ENCODE measurements at places on chromosomes 6 and 20.

DNA sequence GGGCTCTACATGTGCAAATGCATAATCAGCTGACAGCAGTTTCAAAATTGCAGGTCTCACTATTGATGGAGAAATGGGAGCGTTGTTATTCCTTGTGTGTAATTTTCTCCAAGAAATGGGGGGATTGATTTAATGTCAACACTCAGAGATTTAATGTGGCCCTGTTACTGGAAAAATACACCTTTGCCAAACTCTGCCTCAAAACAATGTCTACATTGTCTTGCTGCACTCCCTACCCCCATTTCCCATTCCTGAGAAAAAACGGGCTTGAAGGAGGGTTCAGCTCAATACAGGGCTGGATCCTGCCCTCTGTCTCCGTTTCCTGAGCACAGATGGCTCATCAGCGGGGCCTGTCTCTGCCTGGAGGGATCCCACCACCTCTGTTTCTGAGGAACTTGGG, 18.4 kb downstream of the EDN3 start:
- DNase-seq: no peak

DNA sequence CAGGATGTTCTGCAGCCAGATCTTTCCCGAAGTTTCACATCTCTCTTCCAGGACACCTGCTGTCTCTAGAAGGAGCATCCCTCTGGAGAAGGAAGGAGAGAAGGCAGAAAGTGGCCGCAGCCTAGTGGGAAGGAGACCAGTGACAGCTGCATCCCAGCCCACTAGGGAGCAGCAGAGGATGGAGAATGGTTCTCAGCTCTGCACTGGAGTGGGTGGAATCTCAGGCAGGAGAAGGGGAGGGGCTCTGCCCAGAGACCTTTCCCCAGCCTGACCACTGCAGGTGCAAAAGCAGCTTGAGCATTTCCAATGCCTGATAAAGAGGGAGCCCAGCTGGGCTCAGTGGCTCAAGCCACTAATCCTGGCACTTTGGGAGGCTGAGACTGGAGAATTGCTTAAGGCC, 32.3 kb downstream of the NCR2 start:
- DNase-seq: peak; percentile 17

GRCh38 chr20:63736893-63737694, 630 bp downstream of the LIME1 start:
- no peak for DNase-seq

GRCh38 chr6:111121789-111122350, 34.6 kb downstream of the SLC16A10 start:
- DNase-seq: no peak

GRCh38 chr6:131917763-131918649, 33.2 kb downstream of the CCN2 start:
- no peak for DNase-seq

- no peak for DNase-seq
Measured at GRCh38 chr6:17047889-17048288, 54.0 kb upstream of the STMND1 start.

DNA sequence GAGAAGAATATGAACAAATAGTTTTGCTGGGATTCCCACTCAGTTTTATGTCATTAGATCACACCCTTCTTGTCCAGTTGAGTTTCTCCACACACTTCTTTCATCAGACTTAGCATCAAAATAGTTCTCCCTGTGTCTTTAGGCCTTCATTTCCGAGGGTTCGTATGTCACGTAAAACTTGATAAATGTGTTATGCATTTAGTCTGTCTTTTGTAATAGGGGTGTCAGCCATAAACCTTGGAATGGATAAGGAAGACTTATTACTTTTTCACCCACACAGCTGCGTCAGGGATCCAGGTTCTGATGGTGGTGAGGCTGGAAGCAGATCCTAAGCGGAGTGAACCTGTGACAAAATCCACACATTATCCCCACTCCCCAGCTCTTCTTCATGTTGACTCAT, 246.8 kb downstream of the CD83 start:
- DNase-seq: no peak

- peak; percentile 38 for DNase-seq
Measured at GRCh38 chr6:163536770-163537169, 122.3 kb downstream of the QKI start.

GRCh38 chr6:42598300-42598699, 34.5 kb downstream of the UBR2 start:
- DNase-seq: no peak

GRCh38 chr6:145891565-145891964, 72.6 kb downstream of the SHPRH start:
- DNase-seq: peak; percentile 19

DNA sequence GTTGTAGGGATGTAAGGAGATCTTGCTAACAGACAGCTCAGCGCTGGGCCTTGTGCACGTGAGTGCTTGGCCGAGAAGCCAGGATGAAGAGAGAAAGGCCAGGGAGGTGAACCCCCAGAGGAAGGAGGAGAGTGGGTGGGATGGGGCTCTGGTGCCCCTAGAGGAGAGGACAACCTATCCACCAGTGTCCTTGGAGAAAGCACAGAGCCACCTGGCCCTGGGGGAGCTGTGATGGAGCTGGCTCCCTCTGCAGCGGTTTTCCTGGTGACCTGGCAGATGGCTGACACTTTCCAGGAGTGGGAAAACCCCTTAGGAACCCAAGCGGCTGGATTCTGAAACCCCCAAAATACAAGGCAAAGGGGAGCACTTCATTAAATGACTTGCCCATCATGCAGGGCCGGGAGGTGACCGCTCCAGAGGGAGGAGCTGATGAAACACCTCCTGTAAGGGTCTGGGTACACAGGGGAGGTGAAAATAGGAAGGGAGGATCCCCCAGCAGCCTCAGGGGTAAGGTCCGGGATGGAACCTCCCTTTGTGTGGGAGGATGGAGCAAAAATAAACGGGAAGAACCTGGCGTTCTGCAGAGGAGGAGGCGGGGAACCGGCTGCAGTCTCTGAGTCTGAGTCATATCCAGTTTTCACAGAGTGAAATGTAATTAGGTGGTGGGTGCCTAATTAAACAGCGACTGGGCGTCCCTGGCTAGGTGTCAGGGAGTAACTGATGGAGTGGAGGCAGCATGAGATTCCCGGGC, 80.4 kb downstream of the SULF2 start:
- no peak for DNase-seq
